ENCODE measurements at places on chromosomes 16 and 17.

DNA sequence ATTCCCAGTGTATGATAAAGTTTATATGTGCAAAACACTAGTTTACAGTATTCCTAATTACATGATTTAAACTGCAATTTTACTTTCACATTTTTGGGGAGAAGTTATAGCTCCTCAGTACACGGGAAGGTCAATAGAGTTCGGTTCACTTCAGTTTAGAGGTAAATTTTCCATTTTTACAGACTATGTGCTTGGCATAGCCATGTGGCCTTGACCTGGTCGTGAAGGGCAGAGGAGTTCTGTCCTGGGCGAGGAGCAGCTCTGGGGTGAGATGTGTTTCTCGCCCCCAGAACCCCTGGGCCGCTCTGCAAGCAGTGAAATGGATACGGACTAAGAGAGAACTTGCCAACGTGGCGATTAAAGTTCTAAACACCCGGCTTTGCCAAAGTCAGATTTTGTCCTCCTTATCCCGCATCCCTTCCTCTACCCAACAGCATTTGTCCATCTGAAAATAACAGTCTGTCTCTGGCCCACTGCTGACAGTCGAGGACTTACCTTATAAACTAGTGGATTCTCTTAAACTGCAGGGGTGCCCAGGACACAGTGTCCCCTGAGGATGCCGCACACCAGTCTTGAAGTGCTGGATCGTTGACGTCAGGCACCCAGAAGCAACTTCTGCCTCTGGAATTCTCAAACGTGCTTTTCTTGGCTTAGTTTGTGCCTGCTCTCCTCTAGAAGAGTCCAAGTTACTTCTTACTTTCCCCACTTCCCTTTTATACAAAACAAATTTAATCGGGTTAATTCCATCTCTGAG lies 1.5 kb upstream of the SIAH1 start:
- no peak for DNase-seq

- no peak for DNase-seq
Observed at GRCh38 chr16:82628711-82629110, 1.9 kb downstream of the CDH13 start.

GRCh38 chr16:7534749-7535148 lies 202.1 kb downstream of the RBFOX1 start:
- DNase-seq = no peak

DNA sequence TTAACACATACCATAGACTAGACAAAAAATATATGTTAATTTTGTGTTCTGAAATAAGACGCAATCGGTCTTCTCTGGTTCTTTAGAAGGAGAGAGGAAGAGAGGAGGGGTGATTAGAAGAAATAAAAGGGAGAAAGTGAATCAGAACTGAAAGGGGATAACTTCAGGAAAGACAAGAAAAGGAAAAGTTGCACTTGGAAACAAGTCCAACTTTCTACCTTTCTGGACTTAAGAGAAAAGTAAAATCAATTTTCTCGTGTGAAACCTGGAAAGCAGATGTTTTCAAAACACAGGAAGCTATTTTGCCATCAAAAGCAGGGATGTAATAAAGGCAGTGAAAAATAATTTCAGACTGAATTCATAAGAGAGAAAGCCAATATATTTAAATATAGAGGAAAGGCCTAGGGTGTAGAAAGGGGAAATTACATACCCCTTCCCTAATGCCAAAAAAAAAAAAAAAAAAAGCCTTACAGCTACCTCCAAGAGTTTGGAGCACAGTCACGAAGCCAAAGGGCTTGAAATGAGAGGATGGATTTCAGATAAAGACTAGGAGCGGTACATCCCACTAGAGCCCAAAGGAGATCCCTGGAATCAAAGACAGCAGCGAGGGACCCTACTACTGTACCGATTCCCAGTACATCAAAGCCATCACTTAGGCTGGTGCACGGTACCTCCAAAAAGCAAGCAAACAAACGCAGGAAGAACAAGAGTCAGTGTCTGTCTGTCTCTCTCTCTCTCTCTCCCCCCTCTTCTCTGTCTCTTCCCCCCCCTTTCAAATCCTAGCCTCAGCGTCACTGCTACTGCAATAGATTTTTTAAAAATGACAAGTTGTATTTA lies 12.1 kb upstream of the ZFHX3 start:
- no peak for DNase-seq

DNA sequence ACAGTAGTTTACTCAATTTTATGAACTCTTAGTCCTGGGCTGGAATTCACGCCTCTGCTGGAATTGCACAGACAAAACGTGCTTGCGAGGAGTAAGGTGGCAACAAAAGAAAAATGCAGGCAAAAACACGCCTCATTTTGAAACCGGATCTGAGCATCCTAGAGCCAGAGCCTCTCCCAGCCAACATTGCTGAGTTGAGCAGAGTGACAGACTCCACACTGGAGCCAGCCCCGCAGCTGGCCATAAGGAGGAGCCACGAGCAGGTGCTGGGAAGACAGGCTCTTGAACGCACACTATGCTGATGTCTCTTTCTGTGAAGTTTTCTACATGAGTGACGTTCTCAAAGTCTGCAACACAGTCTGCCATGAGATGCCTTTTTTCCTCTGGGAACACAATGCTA lies 14.6 kb upstream of the HSBP1 start:
- DNase-seq = no peak

- peak; percentile 78 for DNase-seq
Observed at GRCh38 chr17:21039839-21040575, 2.8 kb downstream of the USP22 start.
